ENCODE measurements at places on chromosomes 12 and 14.
A peak's percentile ranks its signal among the peaks of the same experiment; 100 is the strongest.

DNA sequence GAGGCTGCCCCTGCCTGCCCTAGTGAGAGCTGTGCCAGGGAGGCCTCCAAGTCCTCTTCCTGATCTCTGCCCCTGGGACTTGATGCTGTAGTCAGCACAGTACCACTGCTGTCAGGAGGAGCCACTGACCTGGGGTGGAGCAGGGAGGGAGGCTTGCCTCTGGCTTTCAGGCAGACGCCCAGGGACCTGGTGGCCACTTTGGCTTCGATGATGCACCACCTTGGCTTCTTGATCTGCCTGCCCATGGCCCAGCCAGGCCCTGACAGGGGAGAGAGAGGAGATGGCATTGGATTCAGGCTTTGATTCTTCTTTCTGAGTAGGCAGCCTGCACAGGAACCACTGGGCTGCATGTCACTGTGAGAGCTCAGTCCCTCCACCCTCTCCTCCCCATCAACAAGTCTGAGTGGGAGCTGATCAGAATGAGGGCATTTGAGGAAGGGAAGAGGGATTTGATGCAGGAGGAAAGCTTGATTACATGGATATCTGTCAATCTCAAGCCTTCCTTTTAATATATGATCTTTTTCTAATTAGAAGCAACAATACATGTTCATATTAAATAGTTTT is 24.7 kb downstream of the TMEM63C start:
- no peak for DNase-seq

GRCh38 chr12:94768398-94769046 is 118.2 kb upstream of the TMCC3 start:
- no peak for DNase-seq

- DNase-seq, result no peak
Observed at GRCh38 chr12:82930301-82930700, 243.6 kb downstream of the TMTC2 start.

GRCh38 chr14:84084056-84084630 is 1445.8 kb upstream of the FLRT2 start:
- DNase-seq, result no peak

DNA sequence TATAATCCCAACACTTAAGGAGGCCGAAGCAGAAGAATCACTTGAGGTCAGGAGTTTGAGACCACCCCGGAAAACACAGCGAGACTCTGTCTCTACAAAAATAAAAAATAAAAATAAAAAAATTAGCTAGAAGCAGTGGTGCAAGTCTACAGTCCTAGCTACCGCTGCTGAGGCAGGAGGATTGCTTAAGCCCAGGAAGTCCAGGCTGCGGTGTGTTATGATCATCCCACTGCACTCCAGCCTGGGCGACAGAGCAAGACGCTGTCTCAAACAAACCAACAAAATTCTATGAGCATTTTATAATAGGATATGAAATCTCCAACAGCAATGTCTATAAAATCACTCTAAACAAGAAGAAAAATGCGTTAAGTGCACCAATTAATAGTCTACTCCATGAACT is 75.3 kb downstream of the PPP1R12A start:
- DNase-seq, result no peak

DNA sequence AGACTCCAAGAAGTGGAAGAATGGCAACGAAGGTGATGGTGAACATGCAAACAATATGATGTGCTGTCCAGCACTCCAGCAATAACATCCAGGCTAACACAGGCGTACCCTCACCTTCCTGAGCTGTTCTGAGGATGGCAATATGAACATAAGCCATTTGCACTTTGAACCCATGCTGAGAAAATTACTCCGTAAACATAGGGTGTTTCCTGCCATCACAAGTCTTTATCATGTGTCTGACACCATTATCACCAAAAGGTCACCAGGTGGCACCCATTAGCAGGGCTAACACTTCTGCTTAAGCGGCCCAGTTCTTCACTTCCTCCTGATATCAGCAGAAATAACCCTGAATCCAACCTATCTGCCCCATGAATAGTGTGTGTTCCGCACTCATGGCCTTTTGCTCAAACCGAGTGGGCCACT is 482.8 kb downstream of the MED13L start:
- DNase-seq, result no peak

DNA sequence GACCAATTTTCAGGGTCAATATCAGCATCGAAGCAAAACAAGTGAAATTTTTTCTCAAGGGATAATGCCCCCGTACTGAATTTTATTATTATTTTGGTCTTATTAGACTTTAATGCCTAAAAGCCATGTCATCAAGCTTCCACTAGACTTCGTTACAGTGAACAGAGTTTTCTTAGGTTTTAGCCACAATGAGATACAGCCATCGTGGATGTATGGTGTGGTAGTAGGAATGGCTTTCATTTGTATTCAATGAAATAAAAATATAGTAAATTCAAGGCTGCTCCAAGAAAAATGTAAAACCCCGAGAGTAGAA is 11.7 kb downstream of the TAOK3 start:
- no peak for DNase-seq

DNA sequence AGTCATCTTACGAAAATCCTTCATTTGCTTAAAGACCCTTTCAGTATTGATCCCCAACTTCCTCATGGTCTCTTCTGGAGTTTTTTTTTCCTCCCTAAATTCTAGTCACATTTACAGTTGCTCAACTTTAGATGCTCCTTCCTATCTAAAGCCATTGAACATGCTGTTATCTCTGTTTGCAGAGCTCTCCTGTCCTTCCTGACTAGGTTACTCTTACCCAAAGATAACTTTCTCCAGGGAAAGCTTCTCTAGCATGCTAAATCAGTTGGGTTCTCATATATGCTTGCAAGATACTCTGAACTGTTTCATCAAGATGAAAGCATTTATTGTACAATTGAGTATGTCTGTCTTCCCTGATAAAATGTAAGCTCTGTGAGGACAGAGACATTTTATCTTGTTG is 1.8 kb upstream of the RAB21 start:
- no peak for DNase-seq

- no peak for DNase-seq
Observed at GRCh38 chr12:75589801-75590200, 78.4 kb upstream of the KRR1 start.

DNA sequence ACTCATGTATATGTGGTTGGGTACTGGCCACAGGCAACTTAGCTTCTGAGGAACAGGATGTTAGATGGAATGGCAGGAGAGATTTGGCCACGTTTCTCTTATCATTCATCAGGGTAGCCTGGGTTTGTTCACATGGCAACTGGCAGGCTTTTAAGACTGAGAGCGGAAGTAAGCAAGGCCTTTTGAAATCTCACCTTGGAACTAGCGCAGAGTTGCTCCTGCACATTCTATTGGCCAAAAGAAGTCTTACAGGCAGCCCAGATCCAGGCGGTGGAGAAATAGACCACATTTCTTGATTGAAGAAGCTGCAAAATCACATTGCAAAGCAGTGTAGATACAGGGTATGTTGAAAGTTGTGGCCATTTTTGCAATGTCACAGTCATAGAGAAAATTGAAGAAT is 3.7 kb downstream of the CLEC4A start:
- no peak for DNase-seq

- no peak for DNase-seq
Observed at GRCh38 chr12:51395283-51396230, 4.4 kb upstream of the GALNT6 start.

DNA sequence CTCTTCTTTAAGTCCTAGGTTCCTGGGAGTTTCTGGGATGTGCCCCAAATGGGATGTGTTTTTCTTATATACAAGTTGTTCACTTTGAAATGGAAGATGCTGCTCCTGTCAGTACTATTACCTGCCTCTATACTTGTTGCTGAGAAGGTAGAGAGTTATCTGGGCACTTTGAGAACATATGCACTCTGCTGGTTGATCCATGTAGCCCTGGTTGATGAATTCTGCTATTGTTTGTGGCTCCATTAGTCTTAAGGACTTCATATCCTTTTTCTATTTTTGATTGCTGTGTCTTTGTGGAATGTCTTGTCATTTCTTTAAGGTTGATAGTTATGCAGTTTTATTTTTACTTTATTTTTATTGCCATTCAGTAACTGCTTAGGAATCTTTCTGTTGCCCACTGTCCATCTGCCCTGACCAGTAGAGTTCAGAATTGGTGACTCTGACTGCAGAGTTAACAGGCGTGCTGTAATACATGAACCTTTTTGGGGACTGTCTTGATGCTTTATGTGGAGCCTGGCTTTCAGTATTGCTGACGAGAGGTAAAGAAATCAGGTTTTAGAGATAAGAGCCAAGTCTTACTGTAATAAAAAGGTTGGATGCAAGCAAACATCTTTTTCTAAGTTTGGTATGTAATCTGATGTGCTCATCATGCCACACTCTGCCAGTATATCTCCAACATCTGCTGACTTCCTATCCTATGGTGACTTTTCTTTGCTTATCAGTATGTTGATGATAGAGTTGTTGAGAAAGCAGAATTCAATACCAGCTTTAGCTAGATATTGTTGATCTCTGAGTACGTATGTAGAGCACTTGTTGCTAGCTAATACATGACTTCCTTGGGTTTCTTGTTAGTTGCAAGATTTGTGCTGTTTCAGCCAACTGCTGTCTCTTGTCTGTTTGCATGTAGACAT is 1.6 kb downstream of the GMPR2 start:
- no peak for DNase-seq

DNA sequence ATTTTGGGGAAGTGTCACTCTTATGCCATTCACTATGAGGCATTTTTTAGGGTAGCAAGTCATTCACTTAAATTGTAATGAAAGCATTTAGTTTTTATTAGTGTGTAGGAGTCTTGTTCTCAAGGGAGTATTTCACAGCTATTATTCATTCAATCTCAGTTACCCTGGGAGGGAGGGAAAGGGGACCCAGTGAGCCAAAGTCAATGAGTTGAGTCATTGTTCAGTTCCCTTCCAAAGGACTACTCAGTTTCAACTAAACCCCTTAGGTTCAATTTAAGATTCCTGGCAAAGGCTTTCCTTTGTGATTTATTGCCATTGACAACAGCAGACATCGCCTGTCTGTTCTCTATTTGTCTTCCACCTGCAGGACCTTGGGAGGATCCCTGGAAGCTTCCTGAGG is 29.3 kb upstream of the RASSF8 start:
- DNase-seq, result no peak

DNA sequence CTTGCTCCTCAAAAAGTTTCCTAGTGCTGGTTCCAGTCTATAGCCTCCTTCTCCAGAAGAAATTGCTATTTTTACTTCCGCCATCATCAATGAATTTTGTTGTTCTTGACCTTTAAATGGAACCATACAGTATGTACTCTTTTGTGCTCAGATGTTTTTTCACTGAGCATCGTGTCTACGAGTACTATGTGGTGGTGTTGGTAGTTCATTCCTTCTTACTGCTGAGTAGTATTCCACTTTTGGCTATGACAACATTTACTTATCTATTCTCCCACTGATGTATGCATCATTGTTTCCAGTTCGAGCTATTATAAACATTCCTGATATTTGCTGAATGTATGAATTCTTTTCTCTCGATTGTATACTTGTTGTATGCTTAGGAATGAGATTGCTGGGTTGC is 28.6 kb downstream of the SLC2A14 start:
- DNase-seq, result no peak

- no peak for DNase-seq
Observed at GRCh38 chr14:24117179-24117578, 2.4 kb upstream of the NRL start.

- DNase-seq, result peak; percentile 96
Observed at GRCh38 chr12:53625946-53626701, at the start of gene ATF7. Gene ATF7, minus strand, starts transcription at chr12:53626382. Its CDS starts 25,382 bp downstream, at chr12:53601000.

- DNase-seq, result no peak
Observed at GRCh38 chr12:61412201-61412600, 848.0 kb upstream of the USP15 start.

DNA sequence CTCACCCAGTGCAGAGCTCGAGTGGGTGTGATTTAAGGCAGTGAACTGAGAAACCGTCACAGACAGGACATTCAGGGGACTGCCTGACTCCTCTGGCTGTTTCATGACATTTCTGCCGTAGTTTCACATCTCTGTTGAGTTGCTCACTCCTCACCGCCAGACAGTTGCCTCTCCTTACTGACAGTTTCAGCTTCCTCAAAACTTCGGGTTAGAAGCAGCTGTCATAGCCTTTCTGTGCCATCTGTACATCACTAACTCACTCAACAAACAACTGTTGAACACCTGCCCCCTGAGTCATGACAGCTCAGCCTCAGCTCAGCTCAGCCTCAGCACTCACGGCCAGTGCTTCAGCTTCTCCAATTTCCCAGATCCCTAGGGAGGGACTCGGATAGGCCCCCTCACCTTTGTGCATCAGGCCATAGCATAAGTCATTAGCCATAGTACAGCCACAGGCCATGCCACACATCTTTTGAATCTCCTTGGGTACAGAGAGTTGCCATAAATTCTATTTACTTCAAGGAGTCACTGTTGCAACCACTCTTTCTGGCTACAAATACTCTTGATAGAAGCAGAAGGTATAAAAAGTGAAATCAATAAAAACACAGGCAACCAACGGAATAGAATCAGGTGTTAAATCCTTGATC is 6.2 kb upstream of the SLC15A4 start:
- no peak for DNase-seq

GRCh38 chr12:40988355-40988754 is 199.8 kb upstream of the PDZRN4 start:
- DNase-seq, result no peak

DNA sequence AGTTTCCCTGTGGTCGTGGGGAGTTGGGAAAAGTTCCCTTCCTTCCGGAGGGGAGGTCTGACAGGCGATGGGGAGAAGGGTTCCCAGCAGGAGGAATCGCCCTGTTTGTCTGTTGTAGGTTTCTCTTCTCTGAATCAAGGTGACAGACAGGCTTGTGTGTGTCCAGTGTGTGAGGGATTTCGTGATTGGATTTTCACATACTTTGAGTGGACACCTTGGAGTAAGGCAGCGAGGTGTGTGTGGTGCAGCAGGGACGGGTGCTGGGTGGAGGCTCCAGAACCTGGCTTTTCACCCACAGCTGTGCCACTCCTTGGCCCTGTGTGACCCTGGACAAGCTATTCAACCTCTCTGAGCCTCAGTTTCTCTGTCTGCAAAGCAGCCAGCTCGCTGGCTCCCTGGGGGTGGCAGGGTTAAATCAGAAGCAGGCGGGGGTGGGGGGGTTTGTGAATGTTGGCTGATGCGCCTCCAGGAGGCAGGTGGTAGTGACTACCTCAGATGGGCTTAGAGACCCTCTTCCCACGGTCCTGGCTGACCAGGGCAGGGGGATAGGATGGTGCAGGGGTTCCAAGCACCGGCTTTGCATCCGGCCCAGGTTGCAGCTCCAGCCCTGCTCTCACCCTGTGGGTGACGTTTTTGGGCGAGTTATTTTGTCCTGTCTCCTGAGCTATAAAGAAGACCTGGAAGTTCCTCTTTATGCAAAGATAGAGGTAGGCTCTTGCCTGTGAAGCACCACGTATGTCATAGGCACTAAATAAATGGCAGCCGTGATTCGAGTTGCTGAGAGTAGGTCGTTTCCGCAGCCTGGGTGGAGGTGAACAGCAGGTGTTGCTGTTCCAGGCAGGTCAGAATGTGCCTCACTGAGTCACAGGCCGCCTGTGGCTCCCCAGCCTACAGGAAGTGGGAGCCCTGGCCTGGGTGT is 679 bp downstream of the BDKRB2 start:
- DNase-seq, result no peak

DNA sequence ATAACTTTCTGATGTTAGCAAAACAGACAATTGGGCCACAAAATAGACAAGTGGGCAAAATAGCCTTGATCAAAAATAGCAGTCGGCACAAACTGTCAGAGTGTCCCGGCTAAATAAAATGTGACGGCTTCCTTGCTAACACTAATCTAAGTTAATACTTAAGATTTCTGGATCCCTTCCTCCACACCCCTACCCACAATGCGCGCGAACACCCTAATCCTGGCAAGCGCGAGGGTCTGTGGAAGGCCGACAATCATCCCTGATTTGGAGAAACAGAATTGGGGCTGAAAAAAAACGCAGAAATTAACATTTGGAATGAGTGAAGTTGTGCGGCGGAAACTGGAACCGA is 489 bp downstream of the CEP290 start:
- no peak for DNase-seq

- no peak for DNase-seq
Observed at GRCh38 chr14:61186341-61187195, 94.6 kb downstream of the TMEM30B start.
